Germinal center (tissue), 1 donor: ENCODE measurements at places on chromosomes 16 and 17.

DNA sequence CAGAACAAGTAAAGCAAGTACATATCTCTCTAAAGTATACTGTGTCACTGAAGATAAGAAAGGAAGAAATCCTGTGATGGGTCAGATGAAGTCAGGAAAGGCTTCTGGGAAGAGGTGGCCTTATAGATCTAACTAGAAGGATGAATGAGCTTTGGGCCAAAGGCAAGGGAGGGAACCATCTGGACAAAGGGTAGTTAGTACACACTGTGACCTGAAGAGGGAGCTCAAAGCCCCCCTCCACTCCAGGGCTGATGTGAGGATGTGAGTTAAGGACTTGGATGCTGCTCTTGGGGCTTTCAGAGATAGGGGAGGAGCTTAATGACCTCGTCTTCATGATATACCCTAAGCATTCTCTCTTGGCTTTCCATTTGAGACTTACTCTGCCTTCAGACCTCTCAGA, 185.3 kb upstream of the CACNG3 start:
- DNase-seq, result peak; percentile 83

DNA sequence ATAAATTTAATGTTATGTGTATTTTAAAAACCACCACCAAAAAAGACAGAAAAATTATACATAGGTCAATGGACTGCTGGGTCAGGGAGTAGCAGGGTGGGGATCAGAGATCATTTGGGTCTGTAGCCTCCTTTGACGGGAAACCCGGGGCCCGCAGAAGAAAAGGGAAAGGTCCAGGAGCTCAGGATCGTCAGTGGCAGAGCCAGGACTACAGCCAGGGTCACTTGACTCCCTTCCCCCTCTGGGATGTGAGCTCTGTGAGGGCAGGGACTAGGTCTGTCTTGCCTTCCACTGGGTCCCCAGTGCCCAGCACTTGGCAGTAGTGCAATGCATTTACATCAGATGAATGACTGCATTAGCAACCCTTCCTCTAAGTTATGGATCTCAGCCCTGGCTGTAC, 62.1 kb downstream of the TOM1L2 start:
- DNase-seq, result no peak

DNA sequence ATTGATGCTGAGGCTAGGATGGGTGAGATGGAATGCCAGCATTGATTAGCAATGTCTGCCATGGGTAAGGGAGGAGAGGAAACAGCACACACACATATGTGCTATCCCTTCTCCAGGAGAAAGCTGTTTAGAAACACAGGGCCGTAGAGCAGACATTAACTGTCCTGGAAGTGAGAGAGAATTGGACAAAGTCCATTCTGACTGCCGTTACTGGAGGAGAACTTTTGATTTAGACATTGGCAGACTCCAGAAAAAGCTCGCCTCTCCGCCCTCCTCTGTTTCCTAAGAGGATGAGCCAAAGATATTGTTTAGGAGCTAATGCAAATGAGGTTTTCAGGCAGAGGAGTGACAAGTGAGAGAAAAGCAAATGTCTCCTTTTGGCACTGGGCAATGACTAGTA, 237.0 kb downstream of the HAPSTR1 start:
- DNase-seq, result no peak

- DNase-seq, result no peak
Observed at GRCh38 chr16:72884037-72884436, 163.9 kb downstream of the ZFHX3 start.

DNA sequence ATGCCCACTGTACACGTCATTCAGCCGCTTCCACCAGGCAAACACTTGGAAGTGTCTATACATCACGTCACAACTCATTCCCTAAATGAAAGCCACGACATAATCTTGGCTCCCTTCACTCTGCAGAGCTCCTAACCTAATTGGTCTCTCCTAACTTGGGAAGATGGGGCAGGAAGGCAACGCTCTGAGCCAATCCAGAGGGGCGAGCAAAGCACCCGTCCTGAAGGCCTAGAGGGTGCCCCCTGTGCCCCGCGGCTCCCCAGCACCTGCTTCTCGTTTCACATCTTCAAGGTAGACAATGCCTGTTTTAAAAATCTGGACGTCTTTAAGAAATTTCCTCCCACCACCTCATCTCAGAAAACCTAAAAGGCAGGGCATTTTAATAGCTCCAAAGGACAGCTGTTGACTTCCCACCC, 1.0 kb downstream of the CSNK2A2 start:
- DNase-seq, result peak; percentile 19

GRCh38 chr17:73634629-73635028, 9.6 kb downstream of the SDK2 start:
- DNase-seq, result no peak

DNA sequence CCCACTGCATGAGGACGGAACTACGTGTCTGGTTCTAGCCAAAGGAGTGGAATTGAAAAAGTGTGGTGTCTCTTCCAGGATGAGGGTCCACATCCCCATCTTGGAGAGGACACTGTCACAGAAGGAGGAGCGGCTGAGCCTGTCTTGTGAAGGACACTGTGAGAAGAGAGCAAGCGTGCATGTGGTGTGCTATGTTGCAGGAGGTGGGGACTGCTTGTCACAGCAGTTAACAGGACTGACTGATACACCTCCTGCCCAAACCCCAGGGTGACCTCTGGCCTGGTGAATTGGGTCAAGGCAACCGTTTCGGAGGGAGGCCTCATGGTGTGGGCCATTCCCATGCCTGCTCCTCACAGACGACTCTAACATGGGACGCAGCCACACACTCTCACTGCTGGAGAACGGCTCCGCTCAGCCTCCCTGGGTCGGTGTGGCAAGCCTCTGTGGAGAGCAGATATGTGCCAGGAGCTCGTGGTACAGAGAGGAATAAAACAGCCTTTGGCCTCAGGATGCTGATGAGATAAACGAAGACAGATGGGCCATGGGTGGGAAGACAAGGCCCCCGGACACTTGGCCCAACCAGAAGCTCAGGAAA, 56.4 kb upstream of the RBFOX3 start:
- DNase-seq, result no peak

GRCh38 chr17:1398931-1399678, 917 bp downstream of the YWHAE start:
- DNase-seq, result no peak

- no peak for DNase-seq
Observed at GRCh38 chr17:76772842-76773525, 35.1 kb downstream of the MFSD11 start.

- DNase-seq, result no peak
Observed at GRCh38 chr16:82379551-82379950, 209.5 kb upstream of the MPHOSPH6 start.

- DNase-seq, result peak; percentile 71
Observed at GRCh38 chr17:75242461-75243042, 18.9 kb downstream of the GGA3 start.

DNA sequence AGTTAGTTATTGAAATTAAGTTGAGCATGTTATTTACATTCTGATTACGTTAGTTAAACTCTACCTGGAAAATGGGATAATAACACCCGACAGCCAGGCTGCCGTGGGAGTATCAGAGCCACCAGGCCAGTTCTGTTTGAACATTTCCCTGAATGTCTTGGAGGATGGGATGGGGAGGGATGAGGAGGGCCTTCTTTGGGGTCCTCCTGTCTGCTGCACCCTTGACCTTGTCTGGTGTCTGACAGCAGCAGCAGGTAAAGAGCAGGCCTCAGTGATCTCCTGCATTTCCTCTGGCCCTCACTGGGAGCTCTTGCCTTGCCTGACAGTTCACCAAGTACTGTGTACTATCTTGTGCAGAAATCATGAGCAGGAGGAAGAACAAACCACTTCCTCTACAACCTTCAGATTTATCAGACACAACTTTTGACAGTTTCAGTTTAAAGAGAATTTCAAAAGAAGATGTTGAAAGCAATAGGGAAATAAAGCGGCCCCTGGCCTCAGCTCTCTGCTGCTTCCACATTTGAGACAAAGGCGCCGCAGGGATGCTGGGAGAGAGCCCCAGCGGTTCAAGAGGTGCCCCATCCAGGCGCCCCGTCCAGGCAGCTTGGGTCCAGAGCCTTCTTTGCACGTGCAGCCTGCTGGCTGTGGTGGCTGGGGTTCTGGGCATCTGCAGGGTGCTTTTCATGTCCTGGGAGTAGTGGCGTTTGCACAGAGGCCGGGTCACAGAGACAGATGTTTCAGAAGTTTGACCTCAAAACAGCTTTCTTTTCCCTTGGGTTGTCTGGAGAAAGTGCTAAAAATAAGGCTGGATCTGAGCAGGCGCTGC, 25.3 kb downstream of the CMIP start:
- DNase-seq, result peak; percentile 61

- DNase-seq, result no peak
Observed at GRCh38 chr16:85227946-85228862, 115.9 kb upstream of the CIBAR2 start.

GRCh38 chr16:49341706-49342105, 31.9 kb upstream of the C16orf78 start:
- DNase-seq, result no peak
